CD4-positive, CD25-positive, alpha-beta regulatory T cell (primary cell): ENCODE measurements at places on chromosomes 13 and 19. TPM values are rescaled to one million over a fixed set of nuclear protein-coding genes. Genes with fewer than 3 reads are reported as not detected.

GRCh38 chr19:19552798-19553197 lies 14.7 kb downstream of the CILP2 start:
- no peak for DNase-seq

DNA sequence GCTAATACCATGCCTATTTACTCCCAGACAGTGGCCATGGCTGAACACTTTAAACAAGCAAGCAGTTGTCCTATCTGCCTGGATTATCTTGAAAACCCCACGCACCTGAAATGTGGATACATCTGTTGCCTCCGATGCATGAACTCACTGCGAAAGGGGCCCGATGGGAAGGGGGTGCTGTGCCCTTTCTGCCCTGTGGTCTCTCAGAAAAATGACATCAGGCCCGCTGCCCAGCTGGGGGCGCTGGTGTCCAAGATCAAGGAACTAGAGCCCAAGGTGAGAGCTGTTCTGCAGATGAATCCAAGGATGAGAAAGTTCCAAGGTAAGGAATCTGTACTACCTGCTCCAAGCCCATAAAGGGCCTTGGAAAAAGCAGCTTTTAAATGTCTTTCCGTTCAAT lies 8.6 kb downstream of the RFPL4AL1 start:
- DNase-seq: no peak

GRCh38 chr19:56119582-56119978 lies 1.5 kb downstream of the ZNF787 start:
- no peak for DNase-seq

DNA sequence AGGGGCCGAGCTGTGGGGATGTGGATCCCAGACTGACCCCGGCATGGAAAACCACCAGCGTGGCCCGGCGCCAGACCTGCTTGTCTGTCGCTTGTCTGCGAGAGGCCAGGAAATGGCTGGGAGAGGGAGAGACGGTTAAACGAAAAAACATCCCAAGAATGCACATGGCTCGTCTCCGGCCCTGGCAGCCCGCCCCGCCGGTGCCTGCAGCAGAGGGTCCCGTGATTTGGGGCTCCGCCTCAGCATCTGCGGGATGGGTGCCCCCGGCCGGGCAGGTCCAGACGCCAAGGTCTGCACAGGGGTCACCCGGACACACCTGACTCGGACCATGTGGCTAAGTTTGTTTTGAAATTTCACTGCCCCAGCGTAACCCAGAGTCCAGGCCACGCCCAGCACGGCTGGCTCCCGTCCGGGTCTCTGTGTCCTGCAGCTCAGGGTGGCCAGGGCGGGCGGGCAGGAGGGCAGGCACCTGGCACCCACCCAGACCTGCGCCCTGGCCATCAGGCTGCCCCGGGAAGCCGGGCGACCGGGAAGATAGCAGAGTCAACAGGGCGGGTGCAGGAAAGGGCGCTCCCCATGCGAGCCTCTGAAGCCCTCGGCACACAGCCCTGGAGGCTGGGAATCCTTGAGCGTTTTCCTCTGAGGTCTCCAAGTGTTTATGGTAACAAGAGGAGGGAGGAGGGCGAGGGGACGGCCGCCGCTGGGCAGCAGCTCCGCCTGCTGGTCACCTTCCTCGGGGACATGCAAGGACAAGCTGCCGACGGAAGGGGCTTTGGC lies 103.2 kb downstream of the GADD45B start:
- peak; percentile 48 for DNase-seq

GRCh38 chr19:7868326-7868670 lies 5.9 kb downstream of the PRR36 start:
- peak; percentile 32 for DNase-seq

DNA sequence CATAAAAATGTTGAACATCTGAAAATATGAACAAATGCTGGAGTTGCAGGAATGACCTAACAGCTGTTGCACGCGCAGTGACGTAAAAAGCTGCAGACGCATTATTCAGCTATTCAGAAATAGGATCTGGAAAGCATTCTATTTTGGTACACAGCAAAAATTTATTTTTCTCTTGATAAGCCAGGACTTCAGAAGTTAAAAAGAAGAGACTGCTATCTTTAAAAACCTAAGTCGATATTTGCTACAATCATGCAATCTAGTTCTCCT lies 36.9 kb upstream of the STARD13 start:
- no peak for DNase-seq

DNA sequence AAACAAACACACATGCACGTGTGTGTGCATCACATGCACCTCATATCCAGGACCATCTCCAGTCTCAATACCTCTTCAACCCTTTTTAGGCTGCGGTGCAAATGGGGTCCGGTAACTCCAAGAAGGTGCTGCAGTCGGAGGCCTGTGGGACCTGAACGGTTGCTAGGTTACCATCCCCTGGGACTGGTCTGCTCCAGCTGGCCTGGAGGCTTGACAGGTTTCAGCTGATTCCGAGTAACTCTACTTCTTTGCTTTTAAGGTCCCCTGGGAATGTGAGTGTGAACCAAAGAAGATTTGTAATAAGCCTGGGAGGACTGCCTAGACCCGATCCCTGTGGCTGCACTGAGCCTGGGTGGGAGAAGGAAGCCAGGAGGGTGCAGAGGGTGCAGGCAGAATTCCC lies 117.5 kb downstream of the CCNA1 start:
- DNase-seq: no peak

Gene PALM
- not detected for total RNA-seq

Gene MEIS3
- total RNA-seq: not detected

Gene TSSK6
- total RNA-seq: 6.2 TPM

Gene SNRPD2
- 271 TPM for total RNA-seq

Gene TMIGD2
- 4.8 TPM for total RNA-seq

Gene OR10H1
- not detected for total RNA-seq
